ENCODE measurements at places on chromosomes 2 and 18. TPM values are rescaled to one million over a fixed set of nuclear protein-coding genes. Genes with fewer than 3 reads are reported as not detected.
A peak's percentile ranks its signal among the peaks of the same experiment; 100 is the strongest.

GRCh38 chr2:212733273-212733672 lies 194.7 kb upstream of the ERBB4 start:
- DNase-seq, result no peak

- DNase-seq, result no peak
These were observed 2.2 kb downstream of the SIX3 start for GRCh38 chr2:44943693-44944101.

GRCh38 chr2:41662461-41662860 lies 385.4 kb upstream of the PKDCC start:
- no peak for DNase-seq

IL1A gene
- 1.1 TPM for total RNA-seq

DNA sequence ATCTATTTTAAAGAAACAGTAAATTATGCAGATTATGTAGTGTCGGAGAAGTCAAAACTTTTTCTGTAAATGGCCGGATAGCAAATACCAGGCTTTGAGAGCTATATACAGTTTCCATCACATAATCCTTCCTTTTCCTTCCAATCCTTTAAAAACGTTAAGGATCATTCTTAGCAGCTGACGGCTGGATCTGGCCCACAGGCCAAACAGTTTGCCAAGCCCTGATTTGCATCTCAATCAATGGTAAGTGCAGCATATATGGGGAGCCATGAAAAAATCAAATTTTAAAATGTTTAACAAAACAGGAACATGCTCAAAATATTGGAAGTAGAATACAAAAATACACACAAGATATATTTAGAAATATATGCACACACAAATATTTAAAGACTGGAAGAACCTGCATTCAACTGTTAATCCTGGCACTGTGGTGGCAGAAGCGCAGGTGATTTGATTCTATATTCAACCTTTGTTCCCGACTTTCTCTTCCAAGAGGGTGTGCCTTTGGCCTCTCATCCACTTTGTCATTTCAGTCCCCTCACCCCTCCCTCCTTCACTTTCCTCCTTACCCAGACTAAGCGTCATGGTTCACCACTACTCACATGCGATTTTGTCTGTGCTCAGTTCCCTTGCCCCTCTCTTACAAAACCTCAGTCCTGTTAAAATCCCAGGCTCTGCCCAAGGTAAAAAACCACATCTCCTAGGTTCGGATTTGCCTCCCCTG lies 27.3 kb downstream of the NDUFA10 start:
- no peak for DNase-seq

GRCh38 chr18:70181015-70181414 lies 24.5 kb downstream of the RTTN start:
- peak; percentile 84 for DNase-seq

- no peak for DNase-seq
These were observed 214.6 kb downstream of the TTC32 start for GRCh38 chr2:19687017-19687659.

LHCGR gene
- not detected for total RNA-seq

DNA sequence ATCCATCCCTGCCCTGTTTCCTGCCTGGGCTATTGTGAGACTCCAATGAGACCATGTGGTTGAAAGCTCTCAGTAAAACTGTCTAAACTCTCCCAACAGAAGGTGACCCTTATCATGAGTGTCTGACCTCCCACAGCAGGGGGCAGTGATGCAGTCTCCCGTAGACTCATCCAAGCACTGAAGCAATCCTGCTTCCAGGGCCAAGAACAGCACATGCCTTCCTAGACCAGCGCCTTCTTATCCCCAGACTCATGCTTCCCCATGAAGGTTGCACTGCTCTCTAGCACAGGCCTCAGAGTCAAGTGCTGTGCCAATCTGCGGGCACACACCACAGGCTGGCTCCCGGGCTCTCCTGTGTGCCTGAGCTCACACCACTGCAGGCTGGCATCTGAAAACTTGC lies 112.3 kb downstream of the TNS1 start:
- DNase-seq, result peak; percentile 81

DNA sequence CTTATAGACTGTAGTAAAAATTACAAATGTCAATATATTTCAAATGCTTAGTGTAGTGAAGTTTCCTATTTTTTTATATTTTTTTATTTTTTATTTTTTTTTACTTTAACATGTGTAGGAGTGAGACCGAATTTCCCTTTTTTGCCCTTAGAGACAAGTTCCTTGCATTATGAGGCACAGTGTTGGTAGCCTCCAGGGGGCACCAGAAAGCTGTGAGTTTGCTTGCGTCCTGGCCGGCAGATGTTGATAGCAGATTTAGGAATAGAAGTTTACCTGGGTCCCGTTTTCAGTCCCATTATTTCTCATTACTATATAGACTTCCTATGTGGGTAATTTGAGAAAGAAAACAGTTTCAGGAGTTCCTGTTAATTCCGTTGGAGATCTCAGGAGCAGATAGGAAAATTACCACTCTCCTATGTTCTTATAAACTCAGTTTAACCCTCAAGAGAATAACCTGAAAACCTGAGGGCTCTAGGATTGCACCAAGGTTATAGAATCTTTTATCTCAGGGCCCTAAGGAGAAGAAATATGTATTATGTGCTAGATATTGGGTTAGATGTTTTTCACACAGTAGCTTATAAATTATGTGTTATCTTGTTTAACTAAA lies 157.5 kb upstream of the SESTD1 start:
- peak; percentile 47 for DNase-seq

GRCh38 chr18:8329186-8329771 lies 280.0 kb upstream of the RAB12 start:
- DNase-seq, result peak; percentile 20

DTNA gene
- 15.8 TPM for total RNA-seq

CHRND gene
- not detected for total RNA-seq
